Femur (tissue), 1 donor: ENCODE measurements at places on chromosomes 4 and X.
A peak's percentile ranks its signal among the peaks of the same experiment; 100 is the strongest.

DNA sequence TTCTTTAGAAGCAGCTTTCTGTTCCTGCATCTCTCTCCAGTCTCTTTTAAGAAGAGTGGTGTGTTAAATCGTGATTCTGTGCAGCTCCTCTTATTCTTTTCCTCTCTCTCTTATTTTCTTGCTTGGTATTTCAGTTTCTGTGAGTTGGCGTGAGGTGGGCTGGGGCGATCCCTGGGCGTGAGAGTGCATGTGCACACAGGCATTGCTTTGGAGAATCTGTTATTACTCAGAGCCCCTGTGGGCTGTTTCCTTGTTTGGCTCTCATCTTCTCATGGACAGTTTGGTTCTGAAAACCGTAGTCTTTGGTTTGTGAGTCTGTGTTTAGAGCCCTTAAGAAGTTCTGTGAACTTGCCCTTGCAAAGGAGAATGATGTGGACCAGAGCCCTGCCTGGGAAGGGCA lies 97.2 kb upstream of the CLNK start:
- DNase-seq: no peak

GRCh38 chr4:86036736-86037135 lies 323.1 kb downstream of the MAPK10 start:
- no peak for DNase-seq

- DNase-seq: no peak
Observed at GRCh38 chr4:8118035-8118434, 40.6 kb downstream of the ABLIM2 start.

DNA sequence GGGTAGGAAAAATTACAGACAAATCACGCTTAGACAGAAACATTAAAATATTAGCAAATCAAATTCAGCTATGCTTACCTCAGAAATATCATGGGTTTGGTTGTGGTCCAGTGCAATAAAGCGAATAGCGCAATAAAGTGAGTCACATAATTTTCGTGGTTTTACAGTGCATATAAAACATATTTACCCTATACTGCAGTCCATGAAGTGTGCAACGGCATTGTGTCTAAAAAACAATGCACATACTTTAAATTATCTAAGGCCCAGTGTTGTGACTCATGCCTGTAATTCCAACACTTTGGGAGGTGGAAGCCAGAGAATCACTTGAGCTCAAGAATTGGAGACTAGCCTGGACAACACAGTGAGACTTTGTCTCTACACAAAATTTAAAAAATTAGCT lies 195.7 kb upstream of the IL1RAPL1 start:
- no peak for DNase-seq

DNA sequence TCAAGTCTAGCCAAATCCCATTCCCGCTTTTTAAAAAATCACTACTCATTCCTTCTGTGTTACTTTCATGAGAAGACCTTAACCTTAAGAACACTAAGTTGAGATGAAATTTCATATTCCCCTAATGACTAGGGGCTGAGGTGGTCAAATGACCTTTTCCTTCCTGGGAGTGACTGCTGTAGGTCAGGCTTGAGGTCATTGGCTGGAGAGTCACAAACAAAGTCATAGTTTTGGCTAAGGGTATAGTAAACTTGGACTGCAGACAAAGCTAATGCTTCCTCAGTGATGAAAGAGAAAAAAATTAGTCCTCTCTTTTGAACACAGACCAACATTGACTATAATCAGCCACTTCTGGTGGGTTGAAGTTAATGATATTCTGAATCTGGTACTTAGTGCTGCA lies 16.0 kb upstream of the FGF2 start:
- DNase-seq: no peak

GRCh38 chrX:63404332-63404731 lies 53.2 kb upstream of the SPIN4 start:
- DNase-seq: no peak

DNA sequence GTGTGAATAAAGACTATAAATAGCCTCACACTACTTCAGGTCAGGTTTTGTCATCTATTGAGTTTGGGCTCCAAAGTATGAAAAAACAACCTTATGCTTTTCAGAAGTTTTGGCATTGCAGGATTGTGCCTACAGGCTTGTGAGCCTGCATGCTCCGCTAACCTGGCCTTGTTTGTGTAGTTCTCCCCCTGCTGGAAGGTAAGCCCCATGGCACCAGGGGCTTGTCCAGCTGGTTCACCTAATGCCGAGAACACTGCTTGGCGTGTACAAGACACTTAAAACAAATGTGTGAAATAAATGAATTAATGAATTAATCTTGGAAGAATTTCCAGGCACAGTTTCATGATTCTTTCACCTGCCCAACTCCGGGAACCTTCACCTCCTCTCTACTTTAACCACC lies 1.8 kb upstream of the HSD17B10 start:
- peak; percentile 68 for DNase-seq

GRCh38 chr4:76883147-76883546 lies 14.8 kb downstream of the SOWAHB start:
- no peak for DNase-seq
